Activated CD8-positive, alpha-beta T cell treated with anti-CD3 and anti-CD28 coated beads, Interleukin-2, amount 10 ng/mL, durations not matched to agents 7 days and 5 days (primary cell): ENCODE measurements at places on chromosomes 2 and 18. TPM values are rescaled to one million over a fixed set of nuclear protein-coding genes. Genes with fewer than 3 reads are reported as not detected.

DNA sequence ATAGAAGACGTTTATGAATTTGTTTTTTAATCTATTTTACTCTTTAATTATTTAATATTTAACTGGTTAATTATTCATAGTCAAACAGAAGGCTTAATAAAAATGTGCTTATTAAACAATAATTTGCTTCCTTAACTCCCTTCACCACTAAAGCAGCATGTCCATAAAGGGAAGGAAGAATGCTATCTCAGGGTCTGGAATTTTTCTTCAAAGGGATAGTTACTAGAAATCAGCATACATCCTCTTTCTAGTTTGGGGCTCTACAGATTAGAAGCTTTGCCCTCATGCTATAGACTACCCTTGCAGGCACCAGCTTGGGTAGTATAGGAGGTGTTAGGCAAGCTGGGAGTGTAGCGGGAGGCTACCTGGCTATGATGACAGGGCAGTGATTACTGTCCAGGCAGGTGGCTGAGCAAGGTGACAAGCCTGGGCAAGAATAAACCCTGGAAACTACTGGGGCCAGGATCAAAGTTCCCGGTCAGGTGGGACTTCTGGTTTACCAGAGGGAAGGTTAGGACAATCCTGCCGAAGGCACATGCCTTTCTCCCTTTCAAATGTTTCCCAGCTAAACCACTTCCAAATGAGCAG is 276.0 kb upstream of the REV1 start:
- DNase-seq = no peak

The MAPK4 gene
- total RNA-seq = not detected

The MAP3K19 gene
- not detected for total RNA-seq

GRCh38 chr2:171630812-171631626 is 56.2 kb upstream of the DYNC1I2 start:
- no peak for DNase-seq

- no peak for DNase-seq
Measured at GRCh38 chr2:234252772-234253171, 202.3 kb downstream of the SPP2 start.

- no peak for DNase-seq
Measured at GRCh38 chr2:216516730-216517350, 18.2 kb downstream of the RPL37A start.
